NCI-H1105 treated with DMSO at 0.1 percent for 48 hours (cell line): ENCODE measurements at places on chromosomes 4 and X.

DNA sequence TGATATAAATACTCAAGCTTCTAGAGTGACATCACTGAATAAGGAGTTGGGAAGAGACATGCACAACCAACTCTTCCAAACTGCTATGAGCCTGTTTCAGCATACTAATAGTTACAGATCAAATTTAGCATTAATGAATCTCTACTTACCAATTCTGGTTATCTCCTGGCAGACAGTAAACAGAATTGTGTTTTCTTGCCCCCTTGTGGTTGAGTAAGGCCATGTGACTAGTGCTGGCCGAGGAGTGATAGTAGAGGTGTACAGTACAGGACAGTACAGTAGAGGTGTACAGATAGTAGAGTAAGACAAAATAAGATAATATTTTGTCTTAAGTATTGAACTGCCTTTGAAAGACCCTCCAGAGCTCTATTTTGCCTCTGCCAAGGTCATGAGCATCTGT, 681.4 kb downstream of the GABRG1 start:
- DNase-seq, result peak; percentile 6

DNA sequence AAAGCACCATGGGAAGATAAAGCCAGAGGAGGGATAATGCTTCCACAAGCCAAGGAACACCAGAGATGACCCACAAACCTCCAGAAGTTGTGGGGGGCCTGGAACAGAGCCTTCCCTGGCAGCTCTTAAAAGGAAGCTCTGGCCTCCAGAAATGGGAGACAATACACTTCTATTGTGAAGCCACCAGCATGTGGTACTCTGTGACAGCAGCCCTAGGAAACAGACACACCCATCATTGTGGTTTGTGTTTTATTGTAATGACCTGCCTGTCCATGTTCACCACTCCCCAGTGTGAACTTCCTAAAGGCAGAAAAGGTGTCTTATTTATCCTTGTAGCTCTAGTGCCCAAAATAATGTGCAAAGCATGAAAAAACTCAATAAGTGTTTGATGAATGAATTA, 264.1 kb upstream of the GATB start:
- no peak for DNase-seq

DNA sequence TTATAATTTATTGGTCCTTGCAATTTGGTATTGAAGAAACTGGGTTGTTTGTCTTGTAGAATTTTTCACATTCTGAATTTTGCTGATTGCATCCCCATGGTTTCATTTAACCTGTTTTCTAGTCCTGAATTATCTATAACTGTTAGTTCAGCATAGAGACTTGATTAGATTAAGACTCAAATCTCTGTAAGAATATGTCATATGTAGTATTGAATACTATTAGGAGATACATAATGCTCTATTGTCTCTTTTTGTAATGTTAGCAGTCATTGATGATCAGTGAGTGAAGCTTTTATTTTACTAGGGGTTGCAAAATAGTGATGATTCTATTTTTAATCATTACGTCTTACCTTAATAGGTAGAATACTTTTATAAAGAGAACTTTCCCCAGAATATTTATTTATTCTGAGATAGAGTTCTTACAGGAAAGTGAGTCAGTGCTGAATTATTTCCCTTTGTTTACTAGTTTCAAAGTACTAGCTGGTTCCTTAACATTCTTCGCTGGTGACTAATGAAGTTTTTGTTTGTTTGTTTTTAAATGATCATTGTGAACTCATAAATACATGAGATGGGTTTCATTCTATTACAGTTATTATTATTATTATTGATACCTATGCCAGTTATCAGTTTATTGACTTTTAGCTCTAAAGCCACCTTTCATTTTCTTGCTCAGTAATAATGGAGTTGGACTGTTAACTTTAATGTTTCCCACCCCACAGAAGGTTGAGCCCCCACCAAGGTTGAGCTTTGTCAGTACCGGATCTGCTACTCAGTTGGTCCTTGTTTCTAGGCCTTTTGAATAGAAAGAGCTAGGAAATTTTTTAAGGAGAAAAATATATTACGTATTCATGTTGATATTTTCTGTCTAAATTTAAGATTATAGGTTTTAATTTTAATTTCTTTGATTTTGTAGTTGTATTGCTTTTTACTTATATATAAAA, 102.3 kb downstream of the LARP1B start:
- no peak for DNase-seq

- DNase-seq, result no peak
These were observed 625.9 kb upstream of the AGA start for GRCh38 chr4:178068136-178068535.

DNA sequence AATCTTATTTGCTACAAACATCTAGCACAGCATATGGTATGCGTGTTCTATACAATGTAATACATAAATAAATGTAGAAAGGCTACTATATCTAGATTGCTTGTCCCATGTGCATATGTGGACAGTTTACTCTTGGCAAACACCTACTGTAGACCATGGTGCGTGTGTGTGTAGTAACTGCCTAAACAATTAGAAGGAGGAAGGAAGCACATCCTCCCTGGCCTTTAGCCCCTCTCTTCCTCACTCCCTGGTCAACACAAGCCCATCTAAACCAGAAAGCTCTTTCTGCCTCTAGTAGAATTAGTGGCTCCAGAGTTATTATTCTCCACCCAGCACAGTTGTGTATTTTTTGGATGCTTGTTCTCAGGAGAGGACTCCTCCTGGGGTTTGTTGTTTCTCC, 73.9 kb downstream of the KDR start:
- DNase-seq, result no peak

DNA sequence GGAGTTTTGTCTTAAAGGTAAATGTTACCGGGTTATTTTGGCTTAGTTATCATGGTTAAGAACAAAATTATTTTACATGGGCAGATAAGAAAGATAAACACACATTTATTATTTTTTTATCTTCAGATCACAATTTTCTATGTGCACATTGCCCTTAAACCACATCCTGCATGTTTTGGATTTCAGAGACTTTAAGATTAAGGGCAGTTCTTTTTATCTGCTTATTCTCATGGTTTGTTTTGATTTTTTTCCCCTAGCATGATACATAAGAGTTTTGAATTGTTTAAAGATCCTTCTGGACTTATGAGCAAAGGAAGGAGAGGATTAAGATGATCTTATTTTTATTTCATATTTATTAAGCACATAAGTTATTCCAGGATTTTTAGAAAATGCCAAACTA, 190.1 kb upstream of the BMP3 start:
- no peak for DNase-seq

- no peak for DNase-seq
These were observed 2.6 kb downstream of the DCLK2 start for GRCh38 chr4:150080875-150081274.

DNA sequence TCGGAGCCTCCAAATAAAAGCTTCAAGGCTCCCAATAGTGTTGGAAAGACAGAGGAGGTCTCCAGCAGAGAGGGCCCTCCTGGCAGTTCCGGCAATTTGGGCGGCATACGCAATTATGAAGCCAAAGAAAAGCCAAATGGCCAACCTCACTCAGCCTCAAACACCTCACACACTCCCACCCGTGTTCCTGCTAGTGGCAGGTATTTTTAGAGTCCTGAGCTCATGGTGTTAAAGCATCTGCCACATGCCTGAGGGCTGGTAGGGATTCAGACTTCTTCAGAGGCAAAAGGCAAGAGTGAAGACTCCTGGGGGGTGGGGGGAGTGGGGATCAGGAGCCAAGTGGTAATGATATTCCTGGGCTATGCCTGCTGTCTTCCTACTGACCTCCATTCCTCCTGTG, 7.4 kb downstream of the RAB33A start:
- DNase-seq, result no peak

- no peak for DNase-seq
These were observed 73.6 kb upstream of the ELOVL6 start for GRCh38 chr4:110271986-110272385.

GRCh38 chrX:154840856-154841255, 6.4 kb upstream of the SMIM9 start:
- DNase-seq, result peak; percentile 72

- no peak for DNase-seq
These were observed 32.9 kb downstream of the LAMTOR3 start for GRCh38 chr4:99861120-99861905.

GRCh38 chrX:109578916-109579315, 42.3 kb downstream of the NXT2 start:
- no peak for DNase-seq

DNA sequence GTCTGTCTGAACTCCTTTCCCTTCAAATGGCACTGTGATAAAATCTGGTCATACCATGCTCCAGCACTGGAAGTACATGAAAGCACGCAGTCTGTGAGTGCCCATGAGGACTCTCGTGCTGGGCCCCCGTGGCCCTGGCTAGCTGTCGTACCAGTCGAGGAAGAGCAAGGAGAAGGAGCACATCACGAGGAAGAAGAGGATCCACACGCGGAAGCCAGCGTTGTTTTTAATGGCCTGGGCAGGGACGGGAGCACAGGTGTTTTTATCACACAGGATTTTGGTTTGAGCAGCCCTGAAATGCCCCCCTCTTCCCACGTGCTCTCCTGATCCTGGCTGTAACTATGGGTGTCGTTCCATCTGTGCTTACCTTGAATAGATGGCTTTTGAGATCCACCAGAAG, 33.0 kb downstream of the NSG1 start:
- DNase-seq, result no peak

DNA sequence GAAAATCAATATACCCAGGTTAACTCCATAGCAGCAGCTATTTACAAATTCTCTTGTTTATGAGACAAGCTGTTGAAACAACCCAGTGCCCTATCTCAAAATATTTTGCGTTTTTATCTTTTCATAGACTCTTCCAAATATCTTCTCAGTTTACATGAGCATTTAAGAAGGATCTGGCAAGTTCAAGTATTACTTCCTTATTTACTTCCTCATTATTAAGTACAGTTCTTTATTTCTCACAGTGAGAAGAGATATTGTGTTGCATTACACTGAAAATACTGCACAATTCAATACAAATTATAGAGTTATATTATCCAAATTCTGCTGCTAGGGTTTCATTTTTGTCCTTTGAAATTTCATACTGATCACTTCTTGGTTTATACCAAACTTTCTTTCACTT, 43.6 kb upstream of the UCP1 start:
- no peak for DNase-seq

DNA sequence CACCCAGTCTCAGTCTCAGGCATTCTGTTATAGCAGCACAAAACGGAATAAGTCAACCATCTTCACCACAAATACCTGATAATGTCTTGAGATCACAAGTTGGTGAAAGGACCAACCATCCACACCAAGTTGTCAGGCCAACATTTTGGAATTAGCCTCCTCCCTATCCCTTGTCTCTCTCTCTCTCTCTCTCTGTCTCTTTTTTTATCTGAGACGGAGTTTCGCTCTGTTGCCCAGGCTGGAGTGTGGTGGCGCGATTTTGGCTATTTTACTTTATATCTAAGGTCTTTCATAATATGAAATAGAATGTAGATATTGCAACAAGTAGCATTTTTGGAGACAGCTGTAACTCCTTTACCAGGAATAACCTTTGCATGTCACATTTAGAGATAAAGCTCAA, 15.7 kb downstream of the ADH1A start:
- DNase-seq, result no peak

DNA sequence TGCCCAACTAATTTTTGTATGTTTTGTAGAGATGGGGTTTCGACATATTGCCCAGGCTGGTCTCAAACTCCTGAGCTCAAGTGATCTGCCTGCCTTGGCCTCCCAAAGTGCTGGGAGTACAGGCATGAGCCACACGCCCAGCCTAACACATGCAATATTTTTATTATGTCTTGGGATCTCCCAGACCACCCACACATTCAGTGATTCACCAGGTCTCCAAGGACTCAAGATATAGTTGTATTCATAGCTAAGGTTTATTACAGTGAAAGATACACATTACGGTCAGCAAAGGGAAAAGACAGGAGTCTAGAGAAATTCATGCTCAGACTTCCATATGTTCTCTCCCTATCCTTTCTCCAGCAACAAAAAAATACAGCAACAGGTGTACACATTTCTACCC, 25.5 kb upstream of the FAM120C start:
- DNase-seq, result no peak

DNA sequence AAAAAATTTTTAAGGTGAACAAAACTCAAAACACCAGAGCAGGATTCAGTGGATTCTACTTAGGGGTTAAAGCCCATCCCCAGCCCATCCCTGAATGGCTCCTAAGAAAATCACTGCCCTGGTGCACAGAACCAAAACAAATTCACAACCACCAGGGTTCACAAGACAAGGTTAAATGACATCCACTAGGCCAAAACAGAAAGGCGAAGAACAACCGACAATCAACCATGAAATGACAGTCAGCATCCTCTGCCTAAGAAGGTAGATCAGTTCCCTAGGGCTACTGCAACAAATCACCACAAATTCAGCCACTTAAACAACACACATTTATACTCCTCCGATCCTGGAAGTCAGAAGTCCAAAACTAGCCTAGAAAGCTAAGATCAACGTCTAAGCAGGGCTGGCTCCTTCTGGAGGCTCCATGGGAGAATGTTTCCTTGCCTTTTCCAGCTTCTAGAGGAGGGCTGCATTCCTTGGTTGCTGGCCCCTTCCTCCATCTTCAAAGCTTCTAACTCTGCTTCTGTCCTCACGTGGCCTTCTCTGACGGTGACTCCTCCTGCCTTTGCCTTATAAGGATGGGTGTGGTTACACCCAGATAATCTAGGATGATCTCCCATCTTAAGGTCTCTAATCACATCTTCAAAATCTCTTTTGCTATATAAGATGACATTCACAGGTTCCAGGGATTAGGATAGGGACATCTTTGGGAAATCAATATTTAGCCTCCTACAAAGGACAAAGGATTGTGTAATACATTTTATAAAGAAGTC, 1.8 kb downstream of the CCNQ start:
- DNase-seq, result no peak

DNA sequence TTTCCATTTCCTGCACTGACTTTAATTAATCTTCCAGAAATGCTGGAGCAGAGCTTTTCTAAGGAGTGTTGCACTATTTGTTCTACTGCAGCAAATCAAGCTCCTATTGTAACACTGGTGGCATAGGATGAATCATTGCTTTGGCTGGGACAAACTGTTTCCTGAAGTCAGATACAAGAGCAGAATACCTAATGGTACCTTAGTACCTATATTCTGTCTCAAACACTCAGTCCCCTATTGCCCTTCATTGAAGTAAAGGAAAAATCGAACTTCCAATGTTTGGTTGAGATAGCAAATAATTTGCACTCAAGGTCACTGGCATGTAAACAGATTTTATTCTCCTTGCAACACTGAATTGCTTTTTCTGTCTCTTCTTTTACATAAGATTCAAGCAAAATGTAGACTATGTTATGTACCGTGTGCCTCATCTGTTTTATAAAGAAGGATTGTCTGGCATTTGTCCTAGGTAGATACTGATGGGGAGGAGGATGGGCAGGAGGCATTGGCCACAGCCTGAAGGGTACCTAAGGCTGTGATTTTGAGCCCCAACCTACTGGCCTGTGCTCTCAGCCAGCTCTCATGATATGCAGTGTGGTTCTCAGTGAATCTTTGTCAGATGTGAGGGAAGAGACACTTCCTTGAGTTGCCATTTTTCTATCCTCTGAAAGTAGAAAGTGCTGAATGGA, 141.6 kb downstream of the AASDH start:
- DNase-seq, result no peak

GRCh38 chr4:188275686-188276085, 136.4 kb downstream of the TRIML1 start:
- no peak for DNase-seq
